ENCODE measurements at places on chromosomes 7 and 10.

DNA sequence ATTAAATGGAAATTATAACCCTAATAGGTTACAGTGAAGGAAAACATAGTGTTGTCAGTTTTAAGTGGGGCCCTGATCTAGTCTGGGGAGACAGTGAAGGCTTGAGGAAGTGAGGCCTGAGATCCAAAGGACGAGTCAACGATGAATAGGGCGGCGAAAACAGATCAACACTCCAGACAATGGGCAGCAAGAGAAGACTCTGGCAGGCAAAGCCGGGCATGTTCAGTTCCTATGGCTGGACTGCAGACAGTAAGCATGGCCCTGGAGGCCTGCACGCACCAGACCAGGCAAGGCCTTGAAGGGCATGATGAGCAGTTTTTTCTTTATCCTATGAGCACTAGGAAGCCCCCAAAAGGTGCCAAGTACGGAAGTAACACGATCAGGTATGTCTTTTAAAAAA, 127.8 kb downstream of the RNF216 start:
- H3K4me1 ChIP-seq, result no peaks in the 10 kb centered on the region
- H3K4me3 ChIP-seq, result no peak overlapping the region
- no peak overlapping the region for H3K27ac ChIP-seq
- H3K36me3 ChIP-seq, result peaks cover 52% of the 10 kb centered on the region

DNA sequence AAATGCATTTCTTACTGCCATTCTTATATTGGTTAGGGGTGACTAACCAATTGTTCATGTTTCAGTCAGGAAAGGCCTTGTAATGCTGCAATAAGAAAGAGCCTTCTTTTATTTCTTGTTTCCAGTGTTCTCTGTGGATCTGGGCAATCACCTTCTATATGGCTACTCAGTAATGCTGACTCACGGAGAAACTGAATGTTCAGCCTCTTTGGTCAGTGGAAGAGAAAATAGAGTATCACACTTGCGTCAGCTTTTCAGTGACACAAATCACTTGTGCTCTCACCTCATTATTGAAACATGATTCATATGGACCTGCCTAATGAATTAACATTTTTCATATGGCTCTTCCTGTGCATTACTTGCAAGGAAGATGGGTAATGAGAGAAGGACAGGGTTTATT, 243.9 kb upstream of the POT1 start:
- no peak overlapping the region for H3K4me3 ChIP-seq
- H3K36me3 ChIP-seq, result no peaks in the 10 kb centered on the region
- no peaks in the 10 kb centered on the region for H3K27me3 ChIP-seq
- no peak overlapping the region for H3K27ac ChIP-seq
- no peaks in the 10 kb centered on the region for H3K4me1 ChIP-seq

DNA sequence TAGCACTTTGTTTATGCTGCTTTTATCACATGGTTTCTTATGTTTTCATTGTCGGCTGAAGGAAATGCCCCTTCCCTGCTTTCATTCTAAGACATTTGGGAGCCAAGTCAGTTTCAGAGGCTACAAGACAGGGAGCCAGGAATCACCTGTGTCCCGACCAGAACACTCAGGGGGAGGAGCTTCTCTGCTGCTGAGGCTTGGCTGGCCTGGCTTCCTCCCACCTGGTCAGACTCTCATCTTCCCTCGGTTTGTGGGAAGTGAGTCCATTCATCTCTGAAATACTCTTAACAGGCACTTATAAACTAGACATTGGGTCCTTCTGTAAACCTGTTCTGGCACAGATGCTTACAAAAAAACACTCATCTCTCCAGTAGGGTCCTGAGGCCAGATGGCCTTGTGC, 19.6 kb upstream of the GOLGA7B start:
- DNase-seq, result no peak
- H3K27me3 ChIP-seq, result no peaks in the 10 kb centered on the region
- no peak overlapping the region for H3K27ac ChIP-seq
- peaks cover 20% of the 10 kb centered on the region for H3K4me1 ChIP-seq
- H3K36me3 ChIP-seq, result no peaks in the 10 kb centered on the region

GRCh38 chr7:85600395-85600794, 413.5 kb upstream of the SEMA3D start:
- no peaks in the 10 kb centered on the region for H3K4me1 ChIP-seq
- no peaks in the 10 kb centered on the region for H3K27me3 ChIP-seq
- no peaks in the 10 kb centered on the region for H3K36me3 ChIP-seq

DNA sequence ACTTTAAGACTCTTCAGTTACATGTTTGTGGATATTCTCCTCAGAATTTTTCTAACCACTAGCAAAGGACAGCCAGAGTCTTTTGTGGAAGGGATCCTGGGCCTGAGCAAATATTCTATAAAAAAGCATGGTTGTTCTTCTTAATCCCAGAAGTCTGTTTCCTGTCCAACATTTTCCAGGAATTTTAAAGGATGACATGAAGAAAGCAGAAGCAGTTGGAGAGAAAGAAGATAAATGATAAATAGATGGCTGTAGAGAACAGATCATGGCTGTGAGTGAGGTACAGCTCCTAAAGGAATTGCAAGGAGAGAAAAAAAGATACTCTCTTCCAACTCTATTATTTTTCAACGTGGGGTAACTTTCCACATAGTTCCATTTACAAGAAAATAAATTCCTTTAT, 91.8 kb upstream of the STEAP4 start:
- DNase-seq, result no peak
- no peaks in the 10 kb centered on the region for H3K4me1 ChIP-seq
- H3K4me3 ChIP-seq, result no peak overlapping the region
- no peaks in the 10 kb centered on the region for H3K27me3 ChIP-seq
- no peaks in the 10 kb centered on the region for H3K36me3 ChIP-seq
- no peak overlapping the region for H3K27ac ChIP-seq

- H3K27ac ChIP-seq, result no peak overlapping the region
- no peak overlapping the region for H3K4me3 ChIP-seq
- DNase-seq, result no peak
- no peaks in the 10 kb centered on the region for H3K4me1 ChIP-seq
- no peaks in the 10 kb centered on the region for H3K27me3 ChIP-seq
These were observed 17.4 kb upstream of the CCDC172 start for GRCh38 chr10:116306847-116307246.

All from tibial artery (tissue), 4 donors.